ENCODE measurements at places on chromosomes 13 and 19.

DNA sequence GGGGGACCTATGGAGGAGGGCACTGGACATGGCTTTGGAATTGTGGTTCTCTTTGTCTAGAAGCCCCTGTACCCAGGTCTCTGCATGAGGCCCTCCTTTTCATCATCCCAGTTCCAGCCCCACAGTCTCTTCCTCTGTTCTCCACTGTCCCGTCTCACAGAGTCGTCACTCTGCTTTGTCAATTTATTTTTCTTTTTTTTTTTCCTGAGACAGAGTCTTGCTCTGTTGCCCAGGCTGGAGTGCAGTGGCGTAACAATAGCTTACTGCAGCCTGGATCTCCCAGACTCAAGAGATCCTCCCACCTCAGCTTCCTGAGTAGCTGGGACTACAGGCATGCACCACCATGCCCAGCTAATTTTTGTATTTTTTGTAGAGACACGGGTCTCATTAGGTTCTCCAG is 619 bp upstream of the EXOC3L2 start:
- no peak for DNase-seq
- no peaks in the 10 kb centered on the region for H3K36me3 ChIP-seq
- H3K27me3 ChIP-seq, result no peaks in the 10 kb centered on the region
- H3K4me3 ChIP-seq, result no peak overlapping the region

- DNase-seq, result no peak
- H3K4me3 ChIP-seq, result no peak overlapping the region
- peaks cover 6% of the 10 kb centered on the region for H3K36me3 ChIP-seq
- H3K27me3 ChIP-seq, result no peaks in the 10 kb centered on the region
Observed at GRCh38 chr13:32107474-32107873, 75.9 kb downstream of the FRY start.

- H3K4me3 ChIP-seq, result no peak overlapping the region
- no peak for DNase-seq
- H3K27me3 ChIP-seq, result no peaks in the 10 kb centered on the region
- no peaks in the 10 kb centered on the region for H3K4me1 ChIP-seq
Observed at GRCh38 chr13:71880753-71881541, 13.9 kb upstream of the DACH1 start.

GRCh38 chr19:47228937-47229675 is 1.9 kb downstream of the BBC3 start:
- peak overlapping the region; percentile 44 for H3K4me3 ChIP-seq
- DNase-seq, result peak; percentile 26
- H3K27me3 ChIP-seq, result no peaks in the 10 kb centered on the region
- no peaks in the 10 kb centered on the region for H3K36me3 ChIP-seq
- peaks cover 38% of the 10 kb centered on the region for H3K4me1 ChIP-seq
- H3K27ac ChIP-seq, result peak overlapping the region; percentile 43

DNA sequence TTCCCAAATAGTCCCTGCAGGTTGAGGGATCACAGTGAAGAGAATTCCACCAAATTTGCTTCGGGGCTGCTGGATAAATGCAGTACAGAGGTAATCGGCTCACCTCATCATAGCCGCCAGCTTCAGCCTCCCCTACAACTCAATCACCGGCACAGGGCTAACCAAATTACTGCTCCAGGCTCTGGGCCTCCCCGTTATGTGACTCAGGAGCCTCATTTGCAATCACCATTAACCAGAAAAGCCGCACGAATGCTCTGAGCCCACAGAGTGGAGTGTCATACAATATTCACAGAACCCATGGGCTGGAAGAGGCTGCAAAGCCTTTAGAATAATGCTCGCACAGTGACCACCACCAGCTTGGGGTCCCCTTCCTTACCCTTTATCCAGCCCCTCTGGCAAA is 4.9 kb downstream of the SIAH3 start:
- peaks cover 20% of the 10 kb centered on the region for H3K4me1 ChIP-seq
- no peak overlapping the region for H3K4me3 ChIP-seq
- no peaks in the 10 kb centered on the region for H3K36me3 ChIP-seq

DNA sequence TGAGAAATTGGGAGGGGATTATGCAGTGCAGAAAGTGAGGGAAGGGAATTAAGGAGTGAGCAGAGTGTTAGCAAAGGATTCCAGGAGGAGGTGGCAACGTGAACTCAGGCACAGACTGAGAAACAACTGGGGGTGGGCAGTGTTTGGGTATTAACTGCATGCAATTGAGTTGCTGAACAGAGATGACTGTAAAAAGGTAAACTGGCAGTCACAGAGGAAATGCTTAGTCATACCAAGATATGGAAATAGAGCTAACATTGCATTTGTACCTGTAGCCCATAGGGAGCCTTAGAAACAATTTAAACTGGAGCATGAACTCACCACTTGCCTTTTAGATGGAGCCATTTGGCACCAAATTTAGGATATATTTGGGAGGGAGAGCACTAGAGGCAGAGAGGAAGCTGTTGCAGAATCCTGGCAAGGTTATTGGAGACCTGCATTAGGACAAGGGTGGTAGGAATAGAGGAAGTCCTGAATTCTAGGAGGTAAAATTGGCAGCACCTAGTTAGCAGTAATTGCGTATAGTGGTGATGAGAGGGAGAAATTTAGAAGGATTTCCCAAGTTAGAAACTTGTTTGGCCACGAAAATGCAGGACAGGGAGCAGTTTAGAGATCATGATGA is 100.6 kb upstream of the FRY start:
- H3K36me3 ChIP-seq, result no peaks in the 10 kb centered on the region
- peaks cover 33% of the 10 kb centered on the region for H3K4me1 ChIP-seq
- H3K27ac ChIP-seq, result no peak overlapping the region
- no peaks in the 10 kb centered on the region for H3K27me3 ChIP-seq
- H3K4me3 ChIP-seq, result no peak overlapping the region

DNA sequence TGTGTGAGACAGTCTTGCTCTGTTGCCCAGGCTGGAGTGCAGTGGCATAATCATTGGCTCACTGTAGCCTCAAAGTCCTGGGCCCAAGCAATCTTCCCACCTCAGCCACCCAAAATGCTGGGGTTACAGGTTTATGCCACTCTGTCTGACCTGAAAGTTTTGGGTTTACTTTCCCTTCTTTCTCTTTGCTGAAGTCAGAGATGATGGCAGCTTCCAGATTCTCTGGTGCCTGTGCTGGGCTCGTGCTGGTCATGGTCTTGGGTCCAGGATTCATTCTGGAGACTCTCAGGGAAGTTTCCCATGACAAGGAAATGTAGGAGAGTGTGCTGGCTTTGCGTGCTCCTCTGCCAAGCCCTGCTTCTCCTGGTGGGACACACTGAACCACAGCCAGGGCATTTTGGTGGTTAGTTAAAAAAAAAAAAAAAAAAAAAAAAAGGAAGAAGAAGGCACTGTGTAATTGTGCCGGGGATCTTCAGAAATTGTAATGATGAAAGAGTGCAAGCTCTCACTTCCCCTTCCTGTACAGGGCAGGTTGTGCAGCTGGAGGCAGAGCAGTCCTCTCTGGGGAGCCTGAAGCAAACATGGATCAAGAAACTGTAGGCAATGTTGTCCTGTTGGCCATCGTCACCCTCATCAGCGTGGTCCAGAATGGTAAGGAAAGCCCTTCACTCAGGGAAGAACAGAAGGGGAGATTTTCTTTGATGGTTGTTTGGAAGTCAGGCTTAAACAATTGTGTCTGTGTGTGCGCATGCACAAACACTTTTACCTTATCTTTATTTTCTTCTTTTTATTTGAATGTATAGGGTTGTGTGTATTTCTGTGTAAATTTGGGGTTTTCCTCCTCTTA is at the start of gene ALOX5AP:
Gene ALOX5AP (plus strand): TSS at position 519 of the 847 bp plus-strand sequence. CDS start 63 bp downstream, at position 582.
- H3K4me1 ChIP-seq, result peaks cover 36% of the 10 kb centered on the region
- peak within 1 kb of the TSS; percentile 62 for H3K4me3 ChIP-seq
- H3K27ac ChIP-seq, result peak within 1 kb of the TSS; percentile 64
- no peaks in the 10 kb centered on the region for H3K27me3 ChIP-seq

DNA sequence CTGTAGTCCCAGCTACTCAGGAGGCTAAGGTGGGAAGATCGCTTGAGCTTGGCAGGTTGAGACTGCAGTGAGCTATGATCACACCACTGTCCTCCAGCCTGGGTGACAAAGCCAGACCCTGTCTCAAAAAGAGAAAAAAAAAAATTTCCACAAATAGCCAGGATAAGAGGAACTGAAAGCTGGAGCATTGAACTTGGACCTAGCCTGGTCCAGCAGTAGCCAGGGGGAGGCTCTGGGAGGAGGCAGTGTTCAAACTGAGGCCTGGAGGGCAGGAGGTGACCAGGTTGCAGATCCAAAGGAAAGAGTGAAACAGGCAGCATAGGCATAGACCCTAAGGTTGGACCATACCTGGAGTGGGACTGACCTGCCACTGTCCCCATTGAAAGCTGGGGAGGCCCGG is 26.9 kb upstream of the PIK3R2 start:
- no peaks in the 10 kb centered on the region for H3K4me1 ChIP-seq
- H3K36me3 ChIP-seq, result peaks cover 83% of the 10 kb centered on the region
- no peaks in the 10 kb centered on the region for H3K27me3 ChIP-seq
- no peak for DNase-seq
- no peak overlapping the region for H3K27ac ChIP-seq

GRCh38 chr13:113057084-113057483 is 48.5 kb upstream of the F7 start:
- no peak overlapping the region for H3K4me3 ChIP-seq
- no peak overlapping the region for H3K27ac ChIP-seq
- DNase-seq, result no peak
- no peaks in the 10 kb centered on the region for H3K4me1 ChIP-seq

GRCh38 chr19:970695-971094 is 13.4 kb upstream of the WDR18 start:
- DNase-seq, result no peak
- peaks cover 10% of the 10 kb centered on the region for H3K36me3 ChIP-seq
- H3K4me1 ChIP-seq, result no peaks in the 10 kb centered on the region
- H3K27me3 ChIP-seq, result no peaks in the 10 kb centered on the region
- no peak overlapping the region for H3K4me3 ChIP-seq
- H3K27ac ChIP-seq, result no peak overlapping the region

GRCh38 chr19:8700956-8701355 is 2.4 kb upstream of the ACTL9 start:
- no peaks in the 10 kb centered on the region for H3K36me3 ChIP-seq
- H3K27me3 ChIP-seq, result no peaks in the 10 kb centered on the region
- peaks cover 32% of the 10 kb centered on the region for H3K4me1 ChIP-seq
- DNase-seq, result no peak
- H3K4me3 ChIP-seq, result no peak overlapping the region

GRCh38 chr19:2779121-2779740 is 3.8 kb downstream of the SGTA start:
- H3K27ac ChIP-seq, result no peak overlapping the region
- H3K4me1 ChIP-seq, result peaks cover 22% of the 10 kb centered on the region
- H3K27me3 ChIP-seq, result no peaks in the 10 kb centered on the region
- DNase-seq, result no peak
- H3K4me3 ChIP-seq, result no peak overlapping the region

DNA sequence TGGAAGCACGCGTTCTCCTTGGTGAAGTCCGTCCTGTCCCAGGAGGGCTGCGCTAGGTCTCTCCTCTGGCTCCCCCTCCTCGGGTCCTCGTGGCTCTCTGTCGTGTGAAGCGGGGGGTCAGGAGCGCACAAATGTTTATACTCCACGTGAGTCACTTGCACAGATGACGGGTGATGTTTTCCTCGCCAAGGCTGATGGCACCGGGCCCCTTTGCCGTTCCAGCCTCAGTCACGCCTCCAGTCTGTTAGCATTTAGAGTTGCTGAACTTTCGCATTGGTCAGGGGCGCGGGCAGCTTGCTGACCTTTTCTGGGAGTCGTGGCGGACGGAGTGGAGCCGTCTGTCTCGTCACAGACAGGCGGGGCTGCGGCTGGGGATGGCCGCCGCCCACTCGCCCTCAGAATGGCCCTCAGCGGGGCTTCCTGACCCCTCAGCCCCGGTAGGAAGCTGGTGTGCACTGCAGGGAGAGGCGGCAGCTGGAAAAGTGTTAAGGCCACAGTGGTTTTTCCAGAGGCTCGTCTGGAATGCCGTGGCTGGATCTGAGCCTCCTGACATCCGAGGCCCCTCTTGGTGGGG is 13.7 kb downstream of the KLHL26 start:
- no peaks in the 10 kb centered on the region for H3K27me3 ChIP-seq
- H3K4me3 ChIP-seq, result no peak overlapping the region
- DNase-seq, result no peak
- H3K4me1 ChIP-seq, result no peaks in the 10 kb centered on the region
- no peak overlapping the region for H3K27ac ChIP-seq
- H3K36me3 ChIP-seq, result no peaks in the 10 kb centered on the region

- DNase-seq, result no peak
- H3K4me3 ChIP-seq, result no peak overlapping the region
- H3K4me1 ChIP-seq, result no peaks in the 10 kb centered on the region
- no peaks in the 10 kb centered on the region for H3K36me3 ChIP-seq
- no peak overlapping the region for H3K27ac ChIP-seq
Observed at GRCh38 chr19:50626011-50626410, 13.7 kb downstream of the SYT3 start.

DNA sequence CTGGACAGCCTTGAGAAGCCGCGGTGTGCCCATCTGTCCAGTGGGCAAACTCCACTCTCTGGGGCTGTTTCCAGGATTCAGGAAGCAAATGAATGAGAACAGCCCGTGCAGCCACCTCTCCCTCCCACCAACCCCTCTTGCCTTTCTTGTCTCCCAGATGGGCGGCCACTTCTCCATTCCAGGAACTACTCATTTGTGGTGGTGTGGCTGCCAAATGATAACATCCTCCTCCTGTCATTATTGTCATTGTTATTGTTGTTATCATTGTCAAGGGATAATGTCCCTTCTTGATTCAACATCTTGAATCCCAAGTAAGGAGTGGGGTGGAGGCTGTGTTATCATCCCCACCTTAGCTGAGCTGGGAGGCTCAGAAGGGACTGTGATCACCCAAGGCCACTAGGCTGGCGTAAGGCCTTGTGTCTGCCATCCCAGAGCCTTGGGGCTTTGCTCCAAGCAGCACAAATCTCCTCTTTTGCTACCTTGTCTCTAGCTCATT is 1.6 kb downstream of the DNM2 start:
- peak overlapping the region; percentile 76 for H3K27ac ChIP-seq
- H3K27me3 ChIP-seq, result no peaks in the 10 kb centered on the region
- H3K4me3 ChIP-seq, result peak overlapping the region; percentile 76
- peaks cover 9% of the 10 kb centered on the region for H3K36me3 ChIP-seq
- no peak for DNase-seq
- H3K4me1 ChIP-seq, result peaks cover 20% of the 10 kb centered on the region

GRCh38 chr19:29702963-29703320 is 12.1 kb downstream of the C19orf12 start:
- H3K4me1 ChIP-seq, result no peaks in the 10 kb centered on the region
- no peaks in the 10 kb centered on the region for H3K27me3 ChIP-seq
- peaks cover 41% of the 10 kb centered on the region for H3K36me3 ChIP-seq

DNA sequence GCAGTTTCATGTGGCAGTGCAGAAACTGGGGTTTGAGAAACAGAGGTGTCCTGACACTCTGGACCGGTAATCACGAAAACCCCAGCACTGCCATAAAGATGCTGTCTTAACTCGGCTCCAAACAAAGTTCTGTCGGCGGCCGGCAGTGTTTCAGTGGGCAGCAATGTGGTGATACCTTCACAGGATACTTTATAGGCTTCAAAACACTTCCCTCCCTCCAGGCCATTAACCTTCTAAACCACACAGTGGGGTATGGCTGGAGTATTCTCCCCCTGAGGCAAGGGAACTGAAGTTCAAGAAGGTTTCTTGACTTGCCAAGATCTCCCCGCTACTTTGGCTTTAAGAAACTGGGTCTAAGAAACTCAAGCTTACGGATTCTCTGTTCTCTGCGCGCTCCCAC is 1.1 kb downstream of the RUBCNL start:
- DNase-seq, result no peak
- peaks cover 11% of the 10 kb centered on the region for H3K4me1 ChIP-seq
- H3K4me3 ChIP-seq, result no peak overlapping the region
- H3K27ac ChIP-seq, result no peak overlapping the region
- no peaks in the 10 kb centered on the region for H3K36me3 ChIP-seq

GRCh38 chr19:58519087-58519354 is 589 bp downstream of the ZBTB45 start:
- H3K4me3 ChIP-seq, result peak overlapping the region; percentile 61
- peak overlapping the region; percentile 73 for H3K27ac ChIP-seq
- peaks cover 20% of the 10 kb centered on the region for H3K4me1 ChIP-seq
- peaks cover 16% of the 10 kb centered on the region for H3K36me3 ChIP-seq
- H3K27me3 ChIP-seq, result no peaks in the 10 kb centered on the region
- DNase-seq, result peak; percentile 25
